Umbilical cord (tissue), 2 donors: ENCODE measurements at places on chromosomes 2 and 18.

DNA sequence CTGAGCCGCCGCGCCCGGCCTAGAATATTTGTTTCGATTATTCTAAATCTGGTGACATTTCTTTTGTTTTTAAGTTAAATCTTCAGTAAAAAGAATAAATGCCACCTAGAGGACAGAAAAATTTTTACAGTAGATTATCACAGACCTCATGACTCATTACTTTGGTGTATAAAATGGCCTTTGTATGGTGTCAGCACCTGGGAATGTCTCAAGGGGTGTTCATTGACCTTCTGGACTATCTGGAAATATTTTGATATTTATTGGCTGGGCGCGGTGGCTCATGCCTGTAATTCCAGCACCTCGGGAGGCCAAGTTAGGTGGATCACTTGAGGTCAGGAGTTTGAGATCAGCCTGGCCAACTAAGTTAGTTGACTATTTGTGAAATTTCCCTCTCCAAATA is 30.3 kb upstream of the SLC30A6 start:
- peak; percentile 24 for DNase-seq

GRCh38 chr2:213834746-213835145 is 550.5 kb downstream of the SPAG16 start:
- no peak for DNase-seq

- DNase-seq: no peak
These were observed 31.9 kb downstream of the TFCP2L1 start for GRCh38 chr2:121253021-121253673.

- peak; percentile 84 for DNase-seq
These were observed 235.5 kb downstream of the GULP1 start for GRCh38 chr2:188527141-188527540.

DNA sequence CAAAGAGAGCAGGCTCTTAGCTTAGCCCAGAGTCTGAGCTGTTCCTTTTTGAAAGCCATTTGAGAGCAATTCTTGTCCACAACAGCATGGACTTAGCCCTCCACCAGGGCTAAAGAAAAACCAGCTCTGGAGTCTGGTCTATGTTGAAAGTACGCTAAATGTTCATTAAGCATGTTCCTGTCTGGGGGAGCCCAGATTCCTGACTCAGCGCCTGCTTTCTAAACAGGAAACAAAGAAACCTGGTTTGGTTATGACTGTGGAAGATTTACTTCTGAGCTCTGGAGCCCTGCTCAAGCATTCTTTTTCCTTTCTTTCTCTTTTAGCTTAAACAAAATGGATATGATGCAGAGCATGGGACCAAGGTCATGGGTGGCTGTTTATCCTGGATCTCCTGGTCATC is 279.8 kb downstream of the RBM43 start:
- DNase-seq: peak; percentile 69

DNA sequence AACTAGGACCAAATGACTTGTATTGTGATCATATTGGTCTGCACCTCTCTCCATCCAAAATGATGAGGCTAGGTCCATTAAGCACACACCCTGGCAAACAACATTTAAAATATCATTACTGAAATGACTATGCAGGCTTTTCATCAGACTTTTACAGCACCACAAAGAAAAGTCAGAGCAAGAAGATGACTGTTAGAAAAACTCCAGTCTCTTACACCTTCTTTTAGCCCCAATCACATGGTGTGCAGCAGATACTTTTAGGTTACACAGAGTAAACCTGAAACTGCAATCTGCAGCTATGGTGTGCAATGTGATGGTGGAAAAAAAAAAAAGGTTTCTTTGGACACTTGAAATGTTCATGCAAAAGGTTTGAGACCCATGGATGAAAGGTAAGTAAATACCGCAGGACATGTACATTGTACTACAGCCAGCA is 5.4 kb upstream of the POLI start:
- no peak for DNase-seq

- DNase-seq: peak; percentile 57
These were observed 125.3 kb downstream of the ZFP36L2 start for GRCh38 chr2:43100883-43101662.

GRCh38 chr18:73683409-73684238 is 464.0 kb downstream of the FBXO15 start:
- DNase-seq: no peak

DNA sequence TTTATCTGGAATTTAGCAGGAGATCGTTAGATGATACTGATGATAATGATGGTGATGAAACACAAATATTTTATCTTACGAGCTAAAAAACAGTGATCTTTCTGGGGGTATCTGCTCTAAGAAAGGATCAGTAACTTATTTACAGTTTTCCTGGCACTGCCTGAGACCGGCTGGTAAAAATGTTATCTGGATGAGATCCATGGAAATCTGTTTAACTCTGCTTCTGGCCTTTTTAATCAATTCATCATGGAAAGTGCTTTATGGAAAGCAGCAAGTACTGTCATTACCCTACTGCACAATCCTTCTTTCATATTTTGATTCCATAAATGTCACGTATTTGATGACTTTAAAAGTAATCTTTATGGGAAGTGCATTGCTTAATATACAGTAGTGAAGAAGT is 612.7 kb upstream of the GCFC2 start:
- DNase-seq: peak; percentile 3

DNA sequence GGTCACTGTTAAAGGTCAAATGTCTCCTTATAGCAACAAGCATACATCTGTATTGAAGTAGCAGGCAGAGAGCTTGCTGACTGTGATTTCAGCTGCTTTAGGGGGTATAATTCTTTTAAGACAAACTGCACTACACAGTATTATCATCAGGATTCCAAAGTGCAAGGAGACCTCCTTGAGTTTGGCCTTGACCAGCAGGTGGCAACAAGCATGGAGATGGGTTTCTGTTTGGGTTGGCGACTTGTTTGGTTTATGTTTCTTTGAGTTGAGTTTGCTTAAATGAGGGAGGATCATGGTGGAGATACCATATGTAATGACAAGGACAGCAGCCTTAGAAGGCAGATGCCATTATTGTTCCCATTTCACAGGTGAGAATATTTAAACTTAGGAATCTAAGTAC is 681.0 kb upstream of the ID2 start:
- no peak for DNase-seq

GRCh38 chr2:119518401-119519056 is 5.8 kb downstream of the SCTR start:
- no peak for DNase-seq

DNA sequence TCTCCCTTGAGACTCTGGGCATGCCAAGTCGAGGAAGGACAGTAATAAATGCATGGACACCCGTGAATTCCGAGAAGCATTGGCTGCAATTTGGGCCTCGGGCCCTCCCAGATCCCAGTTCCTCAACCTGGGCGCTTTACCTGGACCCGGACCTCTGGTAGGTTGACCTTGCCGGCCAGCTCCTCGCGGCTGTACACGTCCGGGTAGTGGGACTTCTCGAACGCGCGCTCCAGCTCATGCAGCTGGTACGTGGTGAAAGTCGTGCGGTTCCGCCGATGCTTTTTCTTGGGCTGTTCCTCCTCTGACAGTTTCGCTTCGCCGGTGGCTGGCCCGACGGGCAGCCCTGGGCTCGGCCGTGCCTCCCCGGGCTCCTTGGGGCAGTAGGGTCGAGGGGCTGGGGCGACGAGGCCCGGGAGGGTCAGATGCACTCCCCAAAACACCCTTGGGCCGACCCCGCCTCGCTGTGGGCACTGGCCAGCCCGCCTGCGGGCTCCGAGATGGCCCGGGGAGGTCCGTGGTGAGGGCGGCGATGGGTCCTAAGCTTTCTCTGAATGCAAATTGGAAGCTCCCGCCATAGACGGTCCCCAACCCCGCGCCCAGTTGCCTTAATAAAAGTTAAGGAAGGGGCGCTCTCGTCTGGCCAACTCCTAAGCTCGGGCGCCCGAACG is 899 bp downstream of the RAX start:
- DNase-seq: no peak

- no peak for DNase-seq
These were observed 171.9 kb downstream of the HRH4 start for GRCh38 chr18:24632158-24632988.

DNA sequence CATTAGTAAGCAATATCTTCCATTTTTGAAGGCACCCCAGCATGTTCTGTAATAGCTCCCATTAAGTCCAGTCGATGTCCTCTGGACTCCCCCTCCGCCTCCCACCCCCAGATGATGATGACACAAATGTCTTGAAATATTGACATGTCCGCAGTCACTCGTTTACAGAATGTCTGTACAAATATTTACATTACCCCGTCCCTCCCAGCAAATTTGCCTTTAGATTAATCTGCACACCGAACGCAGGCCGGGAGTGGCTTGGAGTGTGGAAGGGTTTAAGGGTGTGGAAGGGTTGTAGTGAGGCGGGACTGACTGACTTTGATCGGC is 853 bp upstream of the OSBPL6 start:
- no peak for DNase-seq

- DNase-seq: no peak
These were observed 4.1 kb downstream of the FIGN start for GRCh38 chr2:163731735-163732134.

DNA sequence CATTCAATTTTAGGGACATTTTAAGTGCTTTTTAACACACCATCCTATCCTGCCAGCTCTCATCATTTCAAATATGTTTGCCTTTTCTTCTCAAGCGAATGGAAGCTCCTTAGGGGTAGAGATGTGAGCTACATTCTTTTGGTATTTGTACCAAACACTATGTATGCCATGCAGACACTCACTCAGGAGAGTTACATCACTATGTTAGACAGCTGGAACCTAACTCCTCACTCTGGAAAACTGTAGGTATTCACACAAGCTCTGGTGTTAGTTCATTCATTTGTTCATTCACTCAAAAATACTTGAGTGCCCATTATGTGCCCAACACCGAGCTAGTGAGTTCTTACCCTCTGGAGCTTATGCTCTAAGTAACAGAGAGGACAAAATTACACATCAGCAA is 26.4 kb upstream of the RNU4ATAC start:
- DNase-seq: no peak

- no peak for DNase-seq
These were observed 68.8 kb upstream of the CD28 start for GRCh38 chr2:203637471-203638167.

DNA sequence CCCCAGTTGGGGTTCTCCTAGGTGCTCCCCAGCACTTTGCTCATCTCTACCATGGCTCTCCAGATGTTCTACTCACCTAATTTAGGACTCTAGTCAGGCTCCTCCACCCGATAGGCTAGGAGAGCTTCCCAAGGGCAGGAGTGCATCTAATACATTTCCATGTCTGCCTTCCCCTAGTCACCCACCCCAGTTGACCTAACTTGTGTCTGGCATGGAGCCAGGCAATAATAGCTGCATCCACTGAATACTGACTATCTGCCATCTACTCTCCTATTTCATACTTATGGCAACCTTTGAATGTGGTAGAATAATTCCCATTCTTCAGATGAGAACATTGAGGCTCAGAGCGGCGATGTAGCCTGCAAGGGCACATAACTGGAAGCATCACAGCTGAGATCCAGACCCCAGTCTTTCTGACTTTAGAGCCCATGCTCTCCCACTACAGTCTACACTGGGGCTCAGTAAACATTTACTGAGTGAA is 71.8 kb upstream of the YWHAQ start:
- no peak for DNase-seq

- peak; percentile 86 for DNase-seq
These were observed 306.7 kb upstream of the ACVR2A start for GRCh38 chr2:147538088-147538487.

DNA sequence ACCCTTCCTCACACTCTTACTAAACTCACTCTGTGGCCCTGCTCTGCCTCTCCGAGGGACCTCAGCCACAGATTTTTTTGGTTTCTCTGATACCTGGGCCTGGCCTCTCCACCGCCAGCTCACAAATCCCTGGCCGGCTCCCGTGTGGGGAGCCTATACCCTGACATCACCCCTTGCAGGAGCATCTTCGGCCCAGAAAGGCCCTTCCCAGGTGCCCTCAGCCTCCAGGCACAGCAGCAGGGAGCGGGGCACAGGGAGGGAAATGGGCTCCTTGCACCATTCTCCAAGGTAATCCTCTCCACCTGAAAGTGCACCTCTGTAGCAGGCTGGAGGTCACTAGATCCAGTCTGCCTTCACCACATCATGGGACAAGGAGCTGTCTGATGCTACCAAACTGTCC is 43.2 kb downstream of the CRACDL start:
- no peak for DNase-seq

GRCh38 chr18:35497027-35497369 is 762 bp downstream of the INO80C start:
- DNase-seq: peak; percentile 61

- DNase-seq: peak; percentile 37
These were observed 22.9 kb upstream of the TYMS start for GRCh38 chr18:634551-635045.

DNA sequence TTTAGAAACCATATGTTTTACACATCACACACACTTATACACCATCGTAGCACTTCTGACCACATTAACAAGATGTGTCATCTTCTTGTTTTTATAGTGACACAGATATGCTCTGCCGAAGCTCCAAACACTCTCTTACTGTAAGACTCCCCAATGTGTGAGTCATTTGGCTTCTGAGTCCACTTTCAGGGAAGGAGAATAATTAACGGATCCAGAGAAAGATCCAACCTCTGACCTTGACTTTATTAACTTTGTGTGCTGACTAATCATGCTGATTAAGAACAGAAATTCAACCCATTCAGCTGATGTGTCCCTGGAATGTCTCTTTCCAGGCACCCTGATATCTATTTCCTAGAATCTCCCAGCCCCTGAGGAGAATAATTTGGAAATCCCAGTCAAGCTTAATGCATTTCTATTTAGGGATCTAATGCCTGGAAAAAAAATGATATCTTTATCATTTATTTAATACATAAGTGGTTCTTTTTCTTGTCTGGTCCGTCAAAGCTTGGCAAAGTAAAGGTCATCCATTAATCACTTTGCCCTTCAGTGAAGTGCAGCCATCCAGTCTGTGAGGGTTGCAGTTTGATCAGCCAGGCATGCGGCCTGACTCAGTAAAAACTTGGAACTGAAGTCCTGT is 615.8 kb upstream of the SYT4 start:
- peak; percentile 7 for DNase-seq

- DNase-seq: peak; percentile 65
These were observed 125.4 kb downstream of the VWA3B start for GRCh38 chr2:98212092-98213000.

GRCh38 chr2:12718711-12719399 is 2.1 kb downstream of the TRIB2 start:
- DNase-seq: peak; percentile 18

DNA sequence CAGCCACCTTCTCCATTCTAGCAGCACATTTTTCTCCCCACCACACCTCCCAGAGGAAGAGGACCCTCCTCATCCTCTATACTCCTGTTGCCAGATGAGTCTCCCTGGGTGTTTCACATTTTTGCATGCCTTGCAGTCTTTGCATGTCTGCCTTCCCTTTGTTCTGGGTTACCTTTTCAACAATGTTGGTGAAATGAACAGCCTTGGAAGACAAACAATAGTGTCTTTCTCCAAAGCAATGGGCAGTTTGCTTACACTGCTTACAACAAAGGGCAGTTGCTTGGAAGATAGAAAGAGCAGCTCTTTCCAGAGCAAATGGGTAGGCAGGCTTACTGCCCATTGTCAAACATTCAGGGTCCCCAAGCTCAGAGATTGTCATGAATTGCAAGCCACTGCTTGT is 14.5 kb upstream of the SEH1L start:
- no peak for DNase-seq
